ENCODE measurements at places on chromosomes 16 and 17. TPM values are rescaled to one million over a fixed set of nuclear protein-coding genes. Genes with fewer than 3 reads are reported as not detected.

TMEM114 gene
- total RNA-seq = not detected

TPPP3 gene
- 0.28 TPM for total RNA-seq

SDR42E2 gene
- total RNA-seq = 0.09 TPM

XYLT1 gene
- total RNA-seq = 1.4 TPM

CMTM4 gene
- 14.5 TPM for total RNA-seq

FADS6 gene
- not detected for total RNA-seq

MPP2 gene
- total RNA-seq = 0.54 TPM

PHOSPHO1 gene
- 0.19 TPM for total RNA-seq

LRRC75A gene
- total RNA-seq = 1.5 TPM

GRAP gene
- 25.3 TPM for total RNA-seq

HAGHL gene
- 7.9 TPM for total RNA-seq

CXCL16 gene
- 1.3 TPM for total RNA-seq

TAT gene
- not detected for total RNA-seq

DGKE gene
- total RNA-seq = 8.2 TPM

HOXB6 gene
- 2.8 TPM for total RNA-seq

TBC1D3C gene
- total RNA-seq = not detected

HCFC1R1 gene
- total RNA-seq = 6.1 TPM

LPCAT2 gene
- total RNA-seq = 42.9 TPM

KRT9 gene
- total RNA-seq = not detected
